ENCODE measurements at places on chromosomes 7 and 10.

- DNase-seq, result no peak
Measured at GRCh38 chr7:134209322-134210015, 82.3 kb downstream of the LRGUK start.

- DNase-seq, result no peak
Measured at GRCh38 chr10:127485153-127485857, 63.8 kb upstream of the NPS start.

GRCh38 chr7:73912223-73912622 lies 51.3 kb downstream of the TMEM270 start:
- DNase-seq, result no peak

GRCh38 chr10:111432588-111432987 lies 355.8 kb downstream of the ADRA2A start:
- DNase-seq, result no peak

DNA sequence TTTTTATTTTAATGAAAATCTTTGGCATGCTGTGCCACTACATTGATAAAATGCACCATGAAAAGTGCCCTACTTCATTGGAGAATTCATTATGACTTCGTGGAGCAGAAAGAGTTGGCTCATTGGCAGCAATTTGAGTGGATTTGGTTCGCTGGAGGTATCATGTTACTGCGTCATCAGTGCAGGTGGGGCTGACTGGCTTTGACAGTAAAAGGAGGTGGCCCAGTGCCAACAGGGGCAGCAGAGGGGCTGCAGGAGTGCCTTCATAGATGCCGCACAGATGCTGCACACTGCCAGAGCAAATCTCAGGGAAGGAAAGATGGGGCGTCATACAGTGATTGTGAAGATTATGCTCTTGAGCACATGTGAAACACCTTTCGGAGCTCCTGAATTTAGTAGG lies 22.2 kb downstream of the FZD1 start:
- no peak for DNase-seq

DNA sequence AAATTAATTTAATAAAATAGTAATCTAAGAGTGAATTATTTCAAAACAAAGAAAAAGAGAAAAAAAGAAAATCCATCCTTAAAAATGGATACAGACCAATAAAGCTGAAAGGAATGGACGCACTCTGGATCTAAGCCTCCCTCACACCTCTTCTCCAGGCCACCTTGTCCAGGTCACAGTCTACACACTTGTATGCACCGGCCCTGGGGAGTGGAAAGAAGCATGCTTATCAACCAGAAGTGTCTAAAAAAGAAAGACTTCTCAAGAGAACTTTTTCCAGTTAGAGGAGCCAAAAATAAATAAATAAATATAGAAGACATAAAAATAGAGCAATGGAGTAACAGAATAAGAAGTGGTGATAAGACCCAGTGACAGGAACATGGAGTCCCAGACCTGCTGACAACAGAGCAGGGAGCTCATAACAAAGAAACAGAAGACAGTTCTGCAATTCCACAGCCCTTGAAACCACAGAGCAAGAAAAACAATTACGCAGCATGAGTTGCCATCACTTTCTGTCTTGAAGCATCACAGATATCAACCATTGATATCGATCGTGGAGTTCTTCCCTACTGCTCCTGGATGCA lies 311.7 kb upstream of the NFE2L3 start:
- no peak for DNase-seq

DNA sequence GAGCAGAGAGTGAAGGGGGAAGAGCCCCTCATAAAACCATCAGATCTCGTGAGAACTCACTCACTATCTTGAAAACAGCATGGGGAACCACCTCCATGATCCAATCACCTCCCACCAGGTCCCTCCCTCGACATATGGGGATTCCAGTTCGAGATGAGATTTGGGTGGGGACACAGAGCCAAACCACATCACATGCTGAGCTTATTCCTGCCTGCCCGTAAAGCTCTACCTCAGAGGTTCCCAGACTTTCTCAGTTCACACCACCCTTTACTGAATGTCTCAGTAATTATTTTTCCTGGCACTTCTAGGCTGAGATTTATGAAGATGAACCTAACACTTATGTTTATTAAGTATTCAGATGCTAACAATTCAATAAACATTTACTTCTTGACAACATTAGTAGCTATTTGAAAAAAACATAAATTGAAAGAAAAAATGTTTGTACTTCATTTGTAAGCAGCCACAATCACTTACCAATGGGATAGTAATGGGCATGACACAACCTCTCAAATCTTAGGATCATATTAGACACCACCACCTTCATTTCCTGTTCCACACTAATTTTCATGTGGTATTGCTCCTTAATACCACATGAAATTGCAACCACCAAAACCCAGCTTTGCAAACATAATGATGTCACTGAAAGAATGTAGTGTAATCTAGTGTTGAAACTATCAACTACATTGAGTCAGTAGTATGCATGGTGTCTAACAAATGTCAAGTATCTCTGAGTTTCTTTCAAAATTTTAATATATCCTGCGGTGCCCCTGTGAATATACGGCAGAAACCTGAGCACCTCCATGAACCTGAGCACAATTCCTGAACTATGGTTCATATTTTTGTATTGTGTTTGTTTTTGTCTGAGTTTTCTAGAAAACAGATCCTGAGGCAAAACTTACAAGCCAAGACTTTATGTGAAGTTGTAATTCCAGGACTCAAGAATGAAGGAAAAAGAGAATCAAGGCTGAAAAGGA lies 4.5 kb upstream of the DGKI start:
- DNase-seq, result peak; percentile 35

DNA sequence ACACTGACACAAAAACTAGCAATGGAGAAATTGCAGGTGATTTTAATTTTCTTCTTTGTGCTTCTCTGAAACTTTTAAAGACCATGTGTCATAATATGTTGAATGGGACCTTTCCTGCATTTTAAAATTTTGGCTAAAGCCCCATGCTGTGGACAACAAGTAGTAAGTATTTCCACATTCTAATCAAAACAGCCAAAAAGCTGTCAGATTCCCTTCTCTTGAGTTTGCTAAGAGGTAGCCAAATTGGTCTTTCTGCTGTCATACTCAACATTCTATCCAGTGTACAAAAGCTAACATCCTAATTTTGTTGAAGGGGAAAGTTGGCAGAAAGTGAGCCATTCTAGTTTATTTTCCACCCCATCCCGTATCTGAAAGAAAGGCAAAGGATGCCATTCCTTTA lies 447.6 kb downstream of the TFEC start:
- DNase-seq, result no peak

DNA sequence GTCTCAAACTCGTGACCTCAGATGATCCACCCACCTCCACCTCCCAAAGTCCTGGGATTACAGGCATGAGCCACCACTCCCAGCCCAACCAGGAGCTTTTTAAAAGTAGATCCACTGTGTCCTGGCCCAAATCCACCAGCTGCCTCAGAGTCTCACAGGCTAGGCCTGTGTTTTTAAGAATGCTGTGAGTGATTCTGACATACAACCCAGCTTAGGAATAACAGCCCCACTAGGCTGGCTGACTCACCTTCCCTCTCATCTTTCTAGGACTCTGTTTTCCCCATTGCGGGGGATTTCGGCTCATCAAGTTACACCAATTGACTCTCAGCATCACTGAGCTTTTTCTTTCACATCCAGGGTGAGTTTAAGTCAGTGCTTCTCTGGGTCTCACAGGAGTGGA lies 207.6 kb downstream of the SKIDA1 start:
- peak; percentile 57 for DNase-seq

DNA sequence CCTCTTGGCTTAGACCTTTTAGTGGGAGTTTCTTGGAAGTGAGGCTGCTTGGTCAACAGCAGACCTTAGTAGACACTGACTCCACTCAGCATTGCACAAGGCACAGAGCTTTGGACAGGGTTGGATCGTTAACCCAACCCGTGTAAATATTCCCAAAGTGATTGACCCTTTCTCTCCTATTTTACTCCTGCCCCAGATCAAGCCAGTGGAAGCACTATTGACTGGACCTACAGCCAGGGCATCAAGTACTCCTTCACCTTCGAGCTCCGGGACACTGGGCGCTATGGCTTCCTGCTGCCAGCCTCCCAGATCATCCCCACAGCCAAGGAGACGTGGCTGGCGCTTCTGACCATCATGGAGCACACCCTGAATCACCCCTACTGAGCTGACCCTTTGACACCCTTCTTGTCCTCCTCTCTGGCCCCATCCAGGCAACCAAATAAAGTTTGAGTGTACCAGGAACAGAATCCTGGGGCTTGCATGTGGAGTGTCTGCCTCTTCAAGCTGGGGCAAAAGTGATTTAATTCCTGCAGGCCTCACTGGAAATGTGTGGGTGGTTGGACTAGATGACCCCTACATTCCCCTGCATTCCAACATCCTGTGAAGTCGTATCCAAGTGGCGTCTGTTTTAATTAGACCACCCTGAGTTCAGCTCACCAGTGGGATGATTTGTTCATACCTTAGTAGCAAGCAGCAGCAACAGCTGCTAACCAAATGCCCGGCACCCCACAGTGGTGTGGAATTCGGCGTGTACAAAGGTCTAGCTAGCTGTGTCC lies 7.5 kb downstream of the CPA1 start:
- no peak for DNase-seq

DNA sequence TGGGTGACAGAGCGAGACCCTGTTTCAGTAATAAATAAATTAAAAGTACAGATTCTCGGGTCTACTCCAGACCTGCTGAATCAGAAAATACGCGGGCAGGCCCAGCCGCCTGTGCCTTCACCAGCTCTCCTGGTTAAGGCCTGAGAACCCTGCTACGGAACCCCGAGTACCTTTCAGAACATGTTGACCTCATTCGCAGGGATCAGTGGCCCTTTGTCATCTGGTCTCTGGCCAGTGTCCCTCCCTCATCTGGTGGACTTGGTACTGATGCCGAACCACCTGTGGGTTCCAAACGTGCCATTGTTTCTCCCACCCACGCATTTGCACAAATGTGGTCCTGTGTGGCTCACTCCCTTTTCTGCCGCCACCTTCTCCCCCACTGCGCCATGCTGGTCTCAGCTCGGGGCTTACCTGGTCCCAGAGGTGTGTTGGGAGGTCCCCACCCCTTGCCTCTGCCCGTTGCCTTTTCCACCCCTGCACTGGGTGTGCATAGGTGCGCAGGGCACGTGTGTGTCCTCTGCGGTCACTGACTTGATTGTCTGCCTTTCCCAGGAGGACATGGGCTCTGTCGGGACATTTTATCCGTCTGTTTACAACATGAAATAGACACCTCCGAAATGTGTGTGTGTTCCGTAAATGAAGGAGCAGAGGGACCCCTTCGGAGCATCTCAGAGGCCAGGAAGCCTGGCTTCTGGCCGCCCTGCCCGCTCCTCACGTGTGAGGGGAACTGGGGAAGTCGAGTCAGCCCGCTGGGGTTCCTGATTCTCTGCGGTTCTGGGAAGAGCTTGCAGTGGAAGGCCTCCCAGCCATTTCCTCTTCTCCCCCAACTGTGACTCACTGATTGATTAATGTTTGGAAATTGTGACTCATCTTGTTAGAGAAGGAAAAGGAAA lies 135.2 kb downstream of the CUX1 start:
- peak; percentile 57 for DNase-seq

- no peak for DNase-seq
Measured at GRCh38 chr10:93875032-93875358, 18.8 kb upstream of the SLC35G1 start.

- peak; percentile 93 for DNase-seq
Measured at GRCh38 chr10:48623607-48624132, 18.8 kb upstream of the ARHGAP22 start.

GRCh38 chr7:159328096-159328495 lies 183.4 kb upstream of the VIPR2 start:
- DNase-seq, result no peak

- DNase-seq, result no peak
Measured at GRCh38 chr10:70598857-70599295, 3.7 kb downstream of the PRF1 start.

- no peak for DNase-seq
Measured at GRCh38 chr10:33117816-33118215, 159.8 kb upstream of the ITGB1 start.

- DNase-seq, result no peak
Measured at GRCh38 chr7:21526007-21526406, 16.8 kb upstream of the DNAH11 start.

Data from RCC 7860 (cell line).